ENCODE measurements at places on chromosomes 6 and 20.

DNA sequence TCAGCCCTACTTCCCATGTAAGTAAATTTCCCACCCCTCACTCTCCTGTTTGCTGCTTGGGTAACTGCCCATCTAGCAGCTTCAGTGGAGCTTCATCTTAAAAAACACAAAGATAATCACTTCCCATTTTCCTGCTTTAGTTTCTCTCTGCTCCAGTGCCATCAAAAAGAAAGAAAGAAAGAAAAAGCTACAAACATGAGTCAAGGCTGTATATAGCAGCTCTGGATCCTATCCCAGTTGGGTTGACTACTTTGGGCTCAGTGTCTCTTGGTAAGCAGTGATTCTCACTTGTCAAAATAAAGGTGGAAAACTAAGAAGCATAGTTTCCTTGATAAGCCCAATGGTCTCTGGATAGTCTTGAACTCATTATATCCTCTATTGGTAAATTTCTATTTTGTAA, 48.7 kb upstream of the SRPK1 start:
- DNase-seq = no peak

DNA sequence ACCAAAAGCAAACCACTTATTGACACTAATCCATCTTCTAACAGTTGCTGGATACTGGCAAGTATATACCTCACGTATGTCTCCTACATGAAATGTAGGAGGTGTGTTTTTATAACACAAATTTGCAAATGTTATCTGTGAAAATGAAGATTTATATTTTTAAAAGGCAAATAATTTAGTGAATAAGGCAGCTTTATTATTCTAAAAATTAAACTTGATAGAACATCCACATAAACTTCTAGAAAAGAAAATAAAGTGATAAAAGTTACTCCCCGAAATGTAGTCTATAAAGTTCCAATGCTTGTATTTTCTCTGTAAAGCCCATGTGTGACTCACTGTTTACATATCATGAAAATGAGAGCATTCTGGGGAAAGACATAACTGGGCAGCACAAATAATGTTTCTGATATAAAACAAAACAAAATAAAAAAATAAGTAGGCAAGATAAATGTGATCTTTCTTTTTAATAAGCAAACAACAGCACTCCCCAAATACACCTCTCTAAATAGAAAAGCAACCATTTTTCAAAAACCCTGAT, 84.4 kb downstream of the MAP7 start:
- no peak for DNase-seq

DNA sequence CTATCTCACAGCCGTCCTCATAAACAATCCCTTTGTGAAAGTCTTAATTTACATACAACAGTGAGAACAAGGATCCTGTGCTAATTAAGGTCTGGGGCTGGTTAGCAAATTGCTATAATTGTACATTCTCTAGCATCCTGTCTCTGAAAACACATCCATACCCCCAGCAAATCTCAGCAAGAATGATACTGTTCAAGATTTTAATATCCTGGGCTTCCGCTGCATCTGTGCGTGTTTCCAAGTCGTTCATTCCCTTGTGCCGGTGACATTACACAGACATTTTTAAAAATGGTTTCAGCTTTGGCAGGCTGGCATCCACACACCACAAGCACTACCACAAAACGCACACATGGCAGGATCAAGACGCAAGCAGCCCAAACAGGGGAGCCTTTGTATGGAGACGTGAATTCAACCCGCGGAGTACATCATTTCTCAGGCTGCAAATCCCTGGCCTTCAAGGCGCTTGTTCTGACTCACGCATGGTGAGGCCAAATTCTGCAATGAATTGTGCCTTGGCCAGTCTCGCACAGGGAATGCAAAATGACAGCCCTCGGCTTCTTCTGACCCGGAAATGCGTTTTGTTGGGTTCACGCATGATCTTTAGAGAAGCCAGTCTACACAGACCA, 20.3 kb downstream of the ZMYND8 start:
- peak; percentile 36 for DNase-seq

DNA sequence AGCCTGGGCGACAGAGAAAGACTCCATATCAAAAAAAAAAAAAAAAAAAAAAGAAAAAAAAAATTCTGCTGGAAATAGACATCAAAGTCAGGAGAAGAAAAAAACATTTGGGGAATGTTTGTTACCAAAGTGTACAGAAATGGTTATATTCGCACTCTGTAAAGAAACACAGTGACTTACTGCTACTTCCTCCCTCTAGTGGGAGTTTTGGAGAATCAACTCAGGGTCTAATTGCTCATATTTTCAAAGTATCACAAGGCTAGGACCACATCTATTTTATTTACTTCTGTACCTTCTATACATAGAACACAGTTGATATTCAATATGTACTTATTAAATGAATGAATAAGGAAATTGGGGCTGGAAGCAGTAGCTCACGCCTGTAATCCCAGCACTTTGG, 24.4 kb downstream of the ARG1 start:
- no peak for DNase-seq

DNA sequence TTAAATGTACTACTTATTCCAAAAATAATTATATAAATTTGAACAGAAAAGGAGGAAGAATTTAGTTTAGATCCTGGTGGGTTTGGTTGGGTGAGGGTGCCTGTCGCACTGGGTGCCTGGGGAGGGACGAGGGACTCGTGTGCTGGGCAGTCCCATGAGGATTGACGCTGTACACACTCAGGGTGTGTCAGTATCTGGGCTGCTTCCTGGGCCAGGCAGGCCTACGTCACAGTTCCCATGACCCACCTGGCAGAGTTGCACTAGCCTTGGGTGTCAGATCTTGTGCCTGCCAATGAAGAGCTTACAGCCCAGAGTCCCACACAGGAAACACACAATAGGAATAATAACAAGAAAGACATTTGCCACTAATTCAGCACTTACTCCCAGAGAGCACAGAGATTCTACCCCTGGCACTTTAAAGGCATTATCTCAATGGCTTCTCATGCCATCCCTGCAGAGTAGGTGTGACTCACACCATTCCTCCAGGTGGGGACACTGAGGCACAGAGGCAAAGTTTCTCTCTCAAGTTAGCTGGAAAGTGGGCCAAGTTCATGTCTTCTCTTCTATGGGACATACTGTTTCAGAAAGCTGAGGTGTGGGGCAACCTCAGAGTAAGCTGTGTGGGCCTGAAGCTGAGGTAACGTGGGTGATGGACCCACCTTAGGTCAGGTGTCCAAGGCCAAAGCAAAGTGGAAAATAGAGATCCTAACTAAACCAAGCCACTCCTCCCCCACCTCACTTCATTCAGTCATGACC, 1.3 kb upstream of the SDCBP2 start:
- peak; percentile 82 for DNase-seq

GRCh38 chr6:130223508-130223907, 757 bp upstream of the SAMD3 start:
- DNase-seq = peak; percentile 21

GRCh38 chr20:1357921-1358671, 29.2 kb upstream of the SDCBP2 start:
- DNase-seq = no peak

DNA sequence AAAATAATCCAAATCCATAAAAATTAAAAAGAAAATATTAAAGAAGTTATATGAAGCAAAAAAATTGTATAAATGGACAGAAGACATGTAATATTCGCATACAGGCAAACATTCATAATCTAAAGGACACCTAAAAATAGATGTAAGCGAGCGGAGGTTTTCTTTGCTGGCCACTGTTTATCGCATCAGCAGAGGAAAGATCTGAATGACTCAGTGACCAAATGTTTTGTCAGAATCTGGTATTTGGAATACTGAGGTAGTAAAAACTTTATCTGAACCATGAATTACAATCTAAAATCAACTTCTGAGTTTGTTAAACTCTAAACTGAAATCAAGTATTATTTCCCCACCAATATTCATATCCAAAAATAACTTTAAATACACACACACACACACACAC, 7.8 kb downstream of the TSPYL4 start:
- DNase-seq = no peak

DNA sequence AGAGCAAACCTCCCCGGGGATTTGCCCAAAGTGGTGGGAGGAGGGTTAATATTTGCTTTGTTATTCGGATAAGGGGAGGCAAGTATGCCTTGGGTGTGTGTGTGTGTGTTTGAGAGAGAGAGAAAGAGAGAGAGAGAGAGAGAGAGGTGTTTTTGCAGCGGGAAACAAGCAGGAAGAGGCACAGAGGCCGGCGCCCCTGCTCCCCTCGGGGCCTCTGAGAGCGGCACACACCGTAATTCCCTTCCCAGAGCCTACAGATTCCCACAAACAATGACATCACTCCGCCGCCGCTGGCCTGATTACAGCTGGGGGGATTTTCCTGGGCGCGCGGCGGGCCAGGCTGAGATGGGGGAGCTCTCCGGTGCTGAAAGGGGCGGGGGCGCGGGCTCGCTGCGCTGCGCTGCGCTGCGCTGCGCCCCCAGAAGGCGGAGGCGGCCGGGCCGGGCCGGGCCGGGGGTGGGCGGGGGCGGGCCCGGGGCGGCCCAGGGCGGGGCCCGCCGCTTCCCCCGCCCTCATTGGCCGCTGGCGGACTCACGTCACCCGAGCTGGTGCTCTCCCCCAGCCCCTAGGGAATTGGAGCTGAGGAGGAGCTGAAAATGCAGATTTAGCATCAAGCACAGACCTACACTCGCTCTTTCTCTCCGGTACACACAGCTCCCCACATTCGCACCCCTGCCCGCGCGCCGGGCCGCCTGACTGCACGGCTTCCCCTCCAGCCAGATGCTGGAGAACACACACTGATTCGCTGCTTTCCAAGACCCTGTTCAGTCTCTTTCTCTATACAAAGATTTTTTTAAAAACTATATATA, at the start of gene PCSK2:
Gene PCSK2 (plus strand): TSS at position 631 of the 809 bp plus-strand sequence. CDS start 266 bp downstream, outside the sequence.
- DNase-seq = peak; percentile 38

- no peak for DNase-seq
Observed at GRCh38 chr6:136137008-136137692, 113.0 kb downstream of the MTFR2 start.

DNA sequence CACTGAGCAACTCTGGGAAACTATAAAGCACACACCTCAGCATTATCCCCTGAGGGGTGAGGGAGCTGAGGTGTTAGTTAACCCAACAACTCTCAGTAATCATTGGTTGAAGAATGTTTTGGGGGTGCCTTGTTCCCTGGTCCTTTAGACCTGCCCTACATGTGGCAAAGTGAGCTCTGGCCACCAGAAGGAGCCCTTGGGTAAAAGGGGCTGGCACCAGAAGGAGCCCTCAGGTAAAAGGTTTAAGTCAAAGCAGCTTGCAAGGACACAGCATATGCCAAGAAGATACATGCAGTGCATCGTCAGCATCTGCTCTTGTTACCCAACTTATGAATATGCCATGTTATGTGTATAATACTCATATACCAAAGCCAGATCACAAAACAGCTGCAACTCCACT, 1081.7 kb downstream of the KIF16B start:
- DNase-seq = peak; percentile 23

GRCh38 chr20:48609491-48609978, 218.3 kb downstream of the PREX1 start:
- peak; percentile 7 for DNase-seq

DNA sequence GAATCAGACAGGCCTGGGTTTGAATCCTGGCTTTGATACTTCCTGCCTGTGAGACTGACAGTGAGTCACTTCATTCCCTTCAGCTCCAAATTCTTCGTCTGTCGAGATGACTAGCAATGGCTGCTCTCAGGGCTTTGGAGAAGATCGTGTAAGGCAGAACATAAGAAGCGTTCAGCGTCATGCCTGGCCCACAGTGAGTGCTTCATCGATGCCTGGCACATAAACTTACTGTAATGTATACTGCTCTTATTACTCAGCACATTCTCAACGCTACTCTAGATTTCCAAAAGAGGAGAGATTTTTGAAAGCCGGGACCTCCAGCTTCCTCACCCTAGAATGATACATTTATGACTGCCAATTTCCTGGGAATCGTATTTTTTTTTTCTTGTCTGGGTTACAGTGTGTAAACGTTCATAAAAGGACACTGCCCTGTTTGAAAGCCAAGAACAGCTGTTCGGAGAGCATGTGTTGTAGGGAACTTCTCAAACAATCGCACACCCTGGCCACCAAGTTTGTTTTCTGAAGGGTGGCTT, 16.2 kb upstream of the BCAS1 start:
- DNase-seq = peak; percentile 60

DNA sequence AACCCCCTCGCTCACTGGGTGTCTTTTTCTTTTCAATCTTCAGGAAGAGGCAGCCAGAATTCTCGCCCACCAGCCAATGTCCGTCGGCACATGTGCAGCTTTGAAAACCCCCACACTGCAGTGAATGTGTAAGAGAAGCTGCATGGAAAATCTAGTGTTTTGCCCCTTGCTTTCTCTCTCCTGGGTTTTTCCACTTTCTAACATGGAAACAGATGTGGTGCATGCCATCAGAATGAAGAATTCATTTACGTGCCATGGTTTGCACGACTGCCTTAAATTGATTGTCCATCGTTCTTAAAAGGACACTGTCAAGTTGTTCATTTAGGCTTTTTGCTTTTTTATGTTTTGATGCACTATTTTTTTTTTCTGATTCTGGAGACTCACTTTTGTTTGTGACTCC, 117.1 kb upstream of the RAB32 start:
- DNase-seq = no peak

- DNase-seq = no peak
Observed at GRCh38 chr20:11459090-11459890, 458.4 kb upstream of the BTBD3 start.

GRCh38 chr6:20055916-20056315, 156.4 kb downstream of the MBOAT1 start:
- DNase-seq = no peak

DNA sequence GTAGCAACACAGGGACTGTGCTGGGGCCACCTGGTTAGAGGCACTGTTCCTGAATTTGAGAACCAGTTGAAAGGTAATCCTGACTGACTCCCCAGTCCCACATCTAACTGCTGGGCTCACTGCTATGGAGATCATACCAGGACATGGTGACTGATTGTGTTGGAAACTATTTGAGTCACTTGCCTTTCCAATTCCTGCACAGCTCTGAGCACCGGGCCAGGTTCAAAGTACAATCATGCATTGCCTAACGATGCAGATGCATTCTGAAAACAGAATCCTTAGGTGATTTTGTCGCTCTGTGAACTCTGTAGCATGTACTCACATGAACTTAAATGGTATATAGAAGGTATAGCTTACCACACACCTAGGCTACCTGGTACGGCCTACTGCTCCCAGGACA, 215.3 kb downstream of the BMP7 start:
- DNase-seq = no peak

DNA sequence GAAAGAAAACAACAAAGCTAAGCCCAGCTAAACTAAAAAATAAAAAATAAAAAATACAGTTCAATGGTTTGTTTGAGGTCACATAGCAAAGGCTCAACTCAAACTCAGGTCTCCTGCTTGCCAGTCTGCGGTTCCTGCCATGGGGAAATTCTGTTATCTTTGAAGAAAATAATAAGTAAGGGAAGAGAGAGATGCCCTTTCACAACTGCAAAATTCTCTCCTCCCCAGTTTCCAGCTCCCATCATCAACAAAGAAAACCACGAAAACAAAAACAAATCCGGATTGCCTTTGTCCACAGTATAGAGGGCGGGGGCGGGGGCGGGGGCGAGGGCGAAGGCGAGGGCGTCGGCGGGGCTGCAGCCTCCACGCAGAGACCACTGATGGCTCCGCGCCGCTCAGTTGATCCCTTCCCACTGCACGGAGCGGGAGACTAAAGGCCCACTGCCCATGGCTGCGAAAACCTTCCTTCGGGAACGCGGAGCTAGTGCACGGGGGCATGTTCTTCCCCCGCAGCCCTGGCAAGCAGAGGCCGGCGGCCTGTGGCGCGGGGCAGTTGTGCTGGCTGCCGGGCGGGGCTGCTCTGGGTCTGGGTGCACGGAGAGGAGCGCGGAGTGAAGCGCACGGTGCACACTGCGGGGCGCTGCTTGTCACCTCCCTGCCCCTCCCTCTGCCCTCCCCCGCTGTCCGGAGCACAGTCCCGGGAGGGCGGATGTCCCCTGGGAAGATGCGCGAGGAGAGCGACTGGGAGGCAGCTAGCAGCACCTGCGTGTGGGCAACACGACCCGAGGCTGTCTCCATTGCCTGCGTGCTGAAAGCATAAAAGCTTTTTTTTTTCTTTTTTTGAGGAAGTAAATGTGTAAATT, 54.1 kb upstream of the TPD52L1 start:
- peak; percentile 65 for DNase-seq

Measured in mucosa of descending colon (tissue), 3 donors.